ENCODE measurements at places on chromosomes 3 and 15.

DNA sequence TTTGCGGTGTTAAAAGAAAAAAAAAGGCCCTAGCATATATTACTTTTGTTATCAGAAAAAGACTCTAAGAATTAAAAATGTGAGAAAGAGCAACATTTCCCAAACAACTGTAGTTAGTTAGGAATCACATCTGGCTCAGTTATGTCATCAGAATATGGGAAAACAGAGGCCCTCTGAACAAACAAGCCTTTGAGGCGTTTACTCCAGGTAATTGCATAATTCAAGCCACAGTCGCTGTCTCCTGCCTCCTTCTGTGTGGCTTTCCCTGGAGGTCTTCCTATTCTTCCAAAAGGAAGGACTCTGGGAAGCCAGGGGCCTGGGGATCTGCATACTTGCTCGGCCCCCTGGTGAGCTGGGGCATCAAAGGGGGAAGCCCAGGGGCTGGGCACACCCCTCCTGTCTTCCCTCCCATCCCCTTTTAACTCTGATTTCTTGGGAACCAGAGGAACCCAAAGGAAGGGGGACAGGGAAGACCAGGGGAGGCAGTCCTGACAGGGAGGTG is 3.7 kb upstream of the FAM107A start:
- no peak for DNase-seq

DNA sequence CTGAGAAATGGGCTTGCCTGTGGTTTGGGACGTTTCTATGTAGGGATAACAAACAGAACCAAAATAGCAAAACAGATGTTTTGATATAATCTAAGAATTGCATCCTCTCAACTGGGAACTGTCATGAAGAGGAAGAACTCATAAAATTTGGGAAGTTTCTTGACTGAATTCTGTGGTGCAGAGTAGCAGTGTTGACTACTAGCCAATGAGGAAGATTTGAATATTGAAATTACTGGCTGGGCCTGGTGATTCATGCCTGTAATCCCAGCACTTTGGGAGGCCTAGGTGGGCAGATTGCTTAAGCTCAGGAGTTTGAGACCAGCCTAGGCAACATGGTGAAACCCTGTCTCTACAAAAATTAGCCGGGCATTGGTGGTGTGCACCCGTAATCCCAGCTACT is 42.2 kb downstream of the ZNF609 start:
- DNase-seq: no peak

GRCh38 chr3:73846951-73847350 is 222.2 kb upstream of the PDZRN3 start:
- no peak for DNase-seq

- no peak for DNase-seq
Observed at GRCh38 chr3:123658852-123659206, 74.0 kb upstream of the HACD2 start.

All from left kidney (tissue), 8 donors.